CD4-positive, CD25-positive, alpha-beta regulatory T cell (primary cell): ENCODE measurements at places on chromosomes 4 and X.

GRCh38 chr4:165737309-165737972 lies 135.6 kb upstream of the TLL1 start:
- DNase-seq, result no peak

GRCh38 chr4:114364857-114365256 lies 233.8 kb upstream of the UGT8 start:
- DNase-seq, result no peak

DNA sequence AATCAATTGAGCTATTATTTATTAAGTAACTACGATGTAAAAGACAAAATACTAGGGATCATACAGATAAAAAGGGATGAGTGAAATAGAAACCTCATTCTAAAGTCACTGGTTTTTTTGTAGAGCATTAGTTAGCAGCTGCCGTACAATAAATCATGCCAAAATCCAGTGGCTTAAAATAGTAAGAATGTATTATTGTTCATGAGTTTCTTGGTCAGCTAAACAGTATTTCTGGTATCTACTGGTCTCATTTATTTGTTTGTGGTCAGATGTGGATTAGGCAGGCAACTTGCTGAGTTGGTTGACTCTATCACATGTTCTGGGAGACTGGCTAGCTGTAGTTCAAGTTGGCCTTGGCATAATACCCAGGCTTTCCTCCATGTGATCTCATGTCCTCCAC lies 667.3 kb downstream of the GALNTL6 start:
- DNase-seq, result no peak

- no peak for DNase-seq
These were observed 170.2 kb downstream of the PACRGL start for GRCh38 chr4:20870436-20870835.

DNA sequence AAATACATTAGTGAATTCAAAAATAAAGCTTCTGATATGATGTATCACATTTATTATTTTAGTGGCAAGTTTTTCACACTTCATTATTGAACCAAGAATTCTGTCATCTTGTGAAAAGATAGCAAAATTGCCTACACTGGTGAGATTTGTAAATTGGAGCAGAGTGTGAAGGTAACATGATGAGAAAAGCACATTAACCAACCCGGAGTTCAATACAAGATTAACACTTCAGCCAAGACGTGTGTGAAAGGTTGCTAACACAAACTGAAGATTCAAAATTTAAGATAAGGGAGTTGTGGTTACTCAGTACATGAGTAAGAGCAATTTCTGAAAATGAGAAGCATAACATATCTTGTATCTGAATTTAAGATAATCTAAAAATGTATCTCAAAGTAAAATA lies 346.7 kb downstream of the PDHA2 start:
- DNase-seq, result no peak
